Muscle of arm (tissue), 14 donors: ENCODE measurements at places on chromosomes 4 and X.

- DNase-seq = no peak
These were observed 2.8 kb upstream of the PITX2 start for GRCh38 chr4:110625576-110626257.

GRCh38 chrX:8424912-8425311 is 39.7 kb upstream of the VCX3B start:
- no peak for DNase-seq

DNA sequence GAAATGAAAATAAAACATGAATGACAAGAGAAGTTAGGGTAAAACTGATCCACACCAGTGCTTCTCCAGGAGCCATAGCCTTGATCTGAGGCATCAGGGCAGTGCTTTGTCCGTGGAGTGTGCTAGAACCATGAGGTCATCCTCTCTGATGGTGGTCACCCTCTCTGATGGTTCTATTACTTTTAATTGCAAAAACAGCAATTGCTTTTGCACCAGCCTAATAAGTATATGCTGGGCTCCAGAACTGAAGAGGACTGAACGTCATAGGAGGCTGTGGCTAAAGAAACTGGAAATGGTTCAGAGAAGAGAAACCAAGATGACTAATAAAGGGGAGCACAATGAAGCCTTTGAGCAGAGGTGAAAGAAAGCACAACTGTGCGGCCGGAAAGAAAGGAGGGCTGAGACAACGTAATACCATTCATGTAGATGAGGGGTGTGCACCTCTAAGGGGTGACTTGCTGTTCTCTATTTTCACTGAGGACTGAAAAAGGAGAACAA is 17.0 kb upstream of the TMEM154 start:
- no peak for DNase-seq

DNA sequence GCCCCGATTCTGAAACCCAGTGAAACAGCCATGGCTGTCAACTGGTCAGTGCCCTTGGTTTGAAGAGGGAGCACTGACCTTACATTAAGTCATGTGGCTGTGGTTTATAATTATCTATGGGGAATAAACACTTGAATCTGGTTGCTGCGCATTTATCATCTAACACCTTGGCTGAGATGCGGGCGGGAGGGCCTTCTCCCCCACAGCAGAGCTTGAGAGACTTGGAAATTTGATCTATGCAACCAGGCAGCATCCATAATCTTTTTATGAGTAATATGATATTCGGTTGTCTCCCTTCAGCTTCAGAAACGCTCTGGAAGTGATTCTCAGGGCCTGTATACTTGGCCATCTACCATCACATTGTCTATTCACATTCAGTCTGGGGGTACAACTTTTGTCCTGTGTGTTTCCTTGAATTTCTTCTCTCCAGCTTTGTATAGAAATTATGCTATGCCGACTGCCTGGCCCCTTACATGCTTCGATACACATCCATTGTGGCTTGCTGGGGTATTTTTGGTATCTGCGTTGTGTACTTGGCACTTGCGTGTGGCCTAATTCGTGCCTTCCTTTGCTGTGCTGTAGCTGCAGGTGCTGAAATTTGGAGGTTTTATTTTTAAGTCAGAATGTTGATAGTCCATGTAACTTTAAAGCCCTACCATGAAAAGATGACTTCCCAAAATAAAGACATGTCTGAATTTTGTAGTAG is 321.6 kb downstream of the ARHGAP10 start:
- no peak for DNase-seq

- no peak for DNase-seq
These were observed 89.5 kb upstream of the CITED1 start for GRCh38 chrX:72395237-72395636.
